ENCODE measurements at places on chromosomes 6 and 20. TPM values are rescaled to one million over a fixed set of nuclear protein-coding genes. Genes with fewer than 3 reads are reported as not detected.

DNA sequence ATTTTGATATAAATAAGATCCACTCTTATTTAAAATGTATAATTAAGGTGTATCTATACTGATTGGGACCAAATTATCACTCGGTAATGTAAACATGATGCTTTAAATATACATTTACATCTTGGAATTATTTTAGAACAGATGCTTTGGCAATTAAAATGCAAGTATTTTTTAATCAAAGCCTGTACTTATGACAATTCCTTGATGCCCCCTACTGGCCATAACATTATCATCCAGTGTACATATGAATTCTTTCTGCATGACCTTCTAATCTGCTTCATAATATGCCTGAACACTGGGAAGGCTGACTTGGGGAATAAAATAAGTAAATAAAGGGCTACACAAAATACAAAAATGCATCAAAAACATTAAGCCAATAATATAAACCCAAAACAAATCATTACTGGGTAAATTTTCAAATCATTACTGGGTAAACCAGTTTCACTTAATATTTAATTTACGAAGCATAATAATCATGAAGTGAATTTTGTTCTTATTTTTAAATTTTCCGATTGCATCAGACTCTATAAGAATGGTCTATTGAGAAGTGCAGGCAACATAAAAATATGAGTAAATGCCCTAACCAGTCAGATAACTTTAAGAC is 65.1 kb downstream of the CGA start:
- no peak overlapping the region for H3K27ac ChIP-seq
- H3K27me3 ChIP-seq, result no peaks in the 10 kb centered on the region
- H3K36me3 ChIP-seq, result no peaks in the 10 kb centered on the region
- no peak for DNase-seq

GRCh38 chr20:55783381-55783780 is 221.9 kb downstream of the CBLN4 start:
- H3K27me3 ChIP-seq, result no peaks in the 10 kb centered on the region
- no peaks in the 10 kb centered on the region for H3K36me3 ChIP-seq
- no peak overlapping the region for H3K4me3 ChIP-seq
- H3K27ac ChIP-seq, result no peak overlapping the region
- H3K4me1 ChIP-seq, result no peaks in the 10 kb centered on the region

TAAR2 gene
- total RNA-seq, result not detected

ABRACL gene
- total RNA-seq, result 4.9 TPM

GRCh38 chr6:38499529-38500096 is 140.1 kb downstream of the BTBD9 start:
- H3K27me3 ChIP-seq, result no peaks in the 10 kb centered on the region
- DNase-seq, result no peak
- H3K4me3 ChIP-seq, result no peak overlapping the region
- no peaks in the 10 kb centered on the region for H3K36me3 ChIP-seq
- no peaks in the 10 kb centered on the region for H3K4me1 ChIP-seq

HSPA12B gene
- 10.4 TPM for total RNA-seq

DNA sequence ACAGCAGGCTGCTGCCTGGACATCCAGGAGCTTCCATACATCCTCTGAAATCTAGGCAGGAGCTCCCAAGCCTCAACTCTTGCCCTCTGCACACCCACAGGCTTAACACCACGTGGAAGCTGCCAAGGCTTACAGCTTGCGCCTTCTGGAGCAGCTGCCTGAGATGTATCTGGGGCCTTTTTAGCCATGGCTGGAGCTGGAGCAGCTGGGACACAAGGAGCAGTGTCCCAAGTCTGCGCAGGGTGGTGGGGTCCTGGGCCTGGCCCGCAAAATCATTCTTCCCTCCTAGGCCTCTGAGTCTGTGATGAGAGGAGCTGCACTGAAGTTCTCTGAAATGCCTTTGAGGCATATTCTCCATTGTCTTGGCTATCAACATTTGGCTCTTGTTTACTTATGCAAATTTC is 255.0 kb downstream of the DLL1 start:
- no peak overlapping the region for H3K27ac ChIP-seq
- H3K4me1 ChIP-seq, result no peaks in the 10 kb centered on the region
- no peak for DNase-seq
- no peaks in the 10 kb centered on the region for H3K27me3 ChIP-seq
- H3K4me3 ChIP-seq, result no peak overlapping the region
- H3K36me3 ChIP-seq, result no peaks in the 10 kb centered on the region

DNA sequence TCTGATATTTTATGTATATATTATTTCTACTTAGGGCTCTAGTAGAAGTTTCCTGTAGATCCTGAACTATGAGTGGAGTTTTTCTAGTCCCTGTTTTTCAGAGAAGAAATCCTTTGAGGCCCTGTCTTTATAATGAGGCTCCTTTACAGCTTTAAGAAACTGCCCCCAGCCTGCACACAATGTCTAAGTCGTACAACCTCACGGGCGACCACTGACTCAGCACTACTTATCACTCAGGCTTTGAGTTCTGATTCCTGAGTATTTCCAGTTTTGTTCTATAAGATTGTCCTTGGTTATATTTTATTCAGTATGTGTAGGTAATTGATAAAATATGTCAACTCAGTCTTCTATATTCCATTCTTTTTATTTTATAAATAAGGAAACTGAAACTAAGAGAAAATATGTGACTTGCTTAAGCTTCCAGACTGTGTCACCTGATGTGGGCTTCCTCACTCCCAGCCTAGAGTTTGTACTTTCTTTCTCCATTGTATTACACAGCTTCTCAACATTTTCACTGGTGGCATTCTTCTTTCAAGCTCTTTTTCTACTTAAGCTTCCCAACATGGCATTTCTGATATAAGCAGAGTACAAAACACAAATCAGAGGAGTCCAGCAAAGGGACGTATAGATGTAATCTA is 167.0 kb downstream of the TBX18 start:
- no peaks in the 10 kb centered on the region for H3K27me3 ChIP-seq
- DNase-seq, result no peak
- no peaks in the 10 kb centered on the region for H3K4me1 ChIP-seq
- no peaks in the 10 kb centered on the region for H3K36me3 ChIP-seq

- H3K27ac ChIP-seq, result no peak overlapping the region
- no peaks in the 10 kb centered on the region for H3K36me3 ChIP-seq
Measured at GRCh38 chr6:106149472-106150069, 63.4 kb downstream of the PRDM1 start.

- H3K27ac ChIP-seq, result no peak overlapping the region
- no peaks in the 10 kb centered on the region for H3K27me3 ChIP-seq
- H3K4me3 ChIP-seq, result no peak overlapping the region
- DNase-seq, result no peak
- no peaks in the 10 kb centered on the region for H3K4me1 ChIP-seq
Measured at GRCh38 chr20:24970030-24970553, 21.0 kb downstream of the CST7 start.

All from heart right ventricle (tissue), 16 donors.